ENCODE measurements at places on chromosomes 1 and 21.

DNA sequence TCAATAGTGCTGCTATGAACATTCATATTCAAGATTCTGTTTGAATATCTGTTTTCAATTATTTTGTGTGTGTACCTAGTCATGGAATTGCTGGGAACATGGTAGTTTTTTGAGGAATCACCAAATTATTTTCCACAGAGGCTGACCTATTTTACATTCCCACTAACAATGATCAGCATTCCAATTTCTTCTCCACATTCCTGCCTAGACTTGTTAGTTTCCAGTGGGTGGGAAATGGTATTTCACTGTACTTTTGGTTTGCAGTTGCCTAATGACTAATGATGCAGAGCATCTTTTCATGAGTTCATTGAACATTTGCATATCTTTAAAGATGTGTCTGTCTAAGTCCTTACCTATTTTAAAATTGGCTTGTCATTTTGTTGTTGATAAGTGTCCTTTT, 1182.6 kb upstream of the B3GALT2 start:
- DNase-seq, result no peak

DNA sequence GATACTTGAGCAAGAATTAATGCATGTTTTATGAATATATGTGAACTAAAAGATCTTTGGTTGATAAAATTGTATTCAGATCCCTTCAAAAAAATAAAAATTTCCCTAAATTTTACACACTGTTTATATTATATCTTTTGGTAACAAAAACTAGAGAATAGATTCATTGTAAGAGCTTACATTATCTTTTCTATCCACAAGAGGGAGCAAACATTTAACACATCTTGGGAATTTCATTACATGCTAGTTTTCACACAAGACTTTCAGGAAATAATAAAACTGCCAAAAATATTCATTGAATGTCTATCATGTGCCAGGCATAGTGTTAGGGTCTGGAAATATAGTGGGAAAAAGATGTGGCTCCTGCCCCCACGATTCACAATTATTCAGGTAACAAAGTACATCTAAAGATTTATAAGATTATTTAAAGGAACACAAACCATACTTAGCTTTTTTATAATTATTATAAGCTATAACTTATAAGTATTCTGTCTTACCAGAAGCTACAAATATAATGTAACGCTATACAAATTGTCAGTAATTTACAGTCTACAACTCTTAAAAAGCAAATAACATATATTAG, 30.6 kb downstream of the FAF1 start:
- DNase-seq, result no peak

- no peak for DNase-seq
Observed at GRCh38 chr1:119882132-119883049, 13.9 kb downstream of the ADAM30 start.

- DNase-seq, result no peak
Observed at GRCh38 chr1:21781815-21782348, 1.1 kb downstream of the USP48 start.

DNA sequence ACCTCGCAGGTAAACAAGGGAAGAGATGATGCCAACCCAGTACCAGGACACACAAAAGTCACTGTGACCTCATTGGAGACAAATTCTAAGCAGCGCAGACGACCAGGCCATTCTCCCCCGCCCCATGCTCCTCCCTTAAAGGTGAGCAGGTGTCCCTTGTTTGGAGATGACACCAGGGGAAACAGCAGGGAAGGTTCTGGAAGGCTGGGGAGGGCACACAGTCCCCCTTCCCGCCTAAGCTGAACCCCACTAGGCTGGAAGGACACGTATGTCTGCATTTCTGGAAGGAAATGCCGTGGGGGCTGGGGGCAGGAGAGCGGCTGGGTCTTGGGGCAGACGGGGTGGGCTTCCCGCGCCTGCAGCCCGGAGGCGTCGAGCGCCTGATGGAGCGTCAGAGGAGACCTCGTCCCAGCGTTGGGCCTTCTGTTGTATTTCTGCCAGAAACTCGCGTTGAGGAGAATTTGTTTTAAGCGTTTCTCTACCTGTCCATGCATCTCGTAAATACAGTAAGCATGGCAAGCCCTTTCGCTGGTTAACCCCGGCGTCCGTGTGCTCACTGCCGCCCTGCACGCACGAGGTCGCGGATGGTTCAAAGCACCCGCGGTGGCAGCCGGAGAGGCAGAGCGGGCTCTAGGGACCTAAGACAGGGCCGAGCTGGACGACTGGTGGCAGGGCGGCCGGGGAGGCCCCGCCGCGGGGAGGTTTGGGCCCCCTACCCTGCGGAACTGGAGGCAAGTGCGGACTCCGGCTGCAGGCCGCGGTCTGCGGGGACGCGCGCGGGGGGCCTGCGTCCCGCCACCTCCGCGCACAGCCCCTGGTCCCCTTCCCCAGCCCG, 1.2 kb upstream of the LHX4 start:
- peak; percentile 46 for DNase-seq

- DNase-seq, result peak; percentile 26
Observed at GRCh38 chr1:234851450-234852438, 241.8 kb upstream of the IRF2BP2 start.

DNA sequence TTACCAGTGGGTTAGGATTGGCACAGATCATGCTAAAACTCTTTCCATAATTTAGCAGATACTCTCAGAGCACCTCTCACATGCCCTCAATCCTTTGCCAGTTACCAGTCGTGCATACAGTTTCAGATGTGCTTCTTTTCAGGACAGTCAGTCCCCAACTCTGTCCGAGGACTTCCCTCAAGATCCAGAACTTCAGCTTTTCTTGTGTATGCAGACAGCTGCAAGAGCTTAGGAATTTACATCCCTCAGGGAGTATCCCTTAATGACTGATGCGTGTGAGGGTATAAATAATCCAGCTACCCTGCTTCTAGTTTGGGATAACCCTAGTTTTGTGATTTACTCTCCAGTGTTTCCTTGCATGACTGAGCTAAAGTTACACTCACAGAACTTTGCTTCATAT, 393.0 kb upstream of the PLXNA2 start:
- no peak for DNase-seq

GRCh38 chr1:49111931-49112330, 335.2 kb upstream of the BEND5 start:
- no peak for DNase-seq

DNA sequence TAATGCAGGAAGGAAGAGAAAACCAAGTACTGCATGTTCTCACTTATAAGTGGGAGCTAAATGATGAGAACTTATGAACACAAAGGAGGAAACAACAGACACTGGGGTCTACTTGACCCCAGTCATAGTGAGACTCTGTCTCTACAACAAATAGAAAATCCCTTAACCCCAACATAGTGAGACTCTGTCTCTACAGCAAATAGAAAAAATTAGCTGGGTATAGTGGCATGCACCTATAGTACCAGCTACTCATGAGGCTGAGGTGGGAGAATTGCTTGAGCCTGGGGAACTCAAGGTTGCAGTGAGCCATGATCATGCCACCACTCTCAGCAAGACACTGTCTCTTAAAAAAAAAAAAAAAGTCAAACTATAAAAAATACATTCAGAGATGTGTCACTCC, 42.7 kb downstream of the GIPC2 start:
- DNase-seq, result no peak

- no peak for DNase-seq
Observed at GRCh38 chr1:232278925-232279324, 351.0 kb downstream of the SIPA1L2 start.

GRCh38 chr21:25328736-25329135, 278.5 kb downstream of the MRPL39 start:
- no peak for DNase-seq

DNA sequence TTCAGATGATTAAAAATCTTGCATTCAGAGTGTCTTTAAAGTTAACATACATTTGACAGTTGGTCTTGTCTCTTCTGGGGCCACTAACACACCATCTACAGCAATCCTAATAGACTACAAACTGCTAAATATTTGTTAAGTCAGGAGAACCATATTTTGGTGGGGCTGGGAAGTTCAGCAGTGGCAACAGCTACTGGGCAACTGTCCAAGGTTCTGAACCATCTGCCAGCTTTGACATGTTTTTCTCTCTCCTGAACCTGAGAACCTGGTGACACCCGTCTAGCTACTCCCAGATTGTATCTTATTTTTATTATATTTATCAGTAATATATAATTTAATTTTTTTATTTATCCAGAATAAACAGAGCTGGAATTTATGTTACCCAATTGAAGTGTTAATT, 199.0 kb upstream of the DPYD start:
- no peak for DNase-seq

- DNase-seq, result no peak
Observed at GRCh38 chr1:31421371-31422040, 8.5 kb downstream of the SERINC2 start.

DNA sequence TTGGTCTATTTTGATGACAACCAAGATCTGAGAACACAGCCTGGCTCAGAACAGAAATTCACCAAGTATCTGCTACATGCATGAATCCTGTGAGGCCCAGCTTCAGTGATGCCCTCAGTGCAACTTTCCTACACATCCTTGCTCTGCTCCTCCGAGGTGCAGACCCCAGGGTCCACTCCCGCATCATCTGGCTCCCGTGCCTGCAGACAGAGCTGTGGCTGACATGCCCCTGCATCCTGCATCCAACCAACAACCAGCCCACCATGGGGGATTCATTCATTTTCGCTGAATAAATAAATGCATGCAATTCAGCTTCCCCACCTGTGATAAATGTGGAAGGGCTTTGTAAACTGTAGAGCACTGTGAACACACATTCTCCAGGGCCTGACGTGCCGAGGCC, 112.3 kb downstream of the GLIS1 start:
- DNase-seq, result no peak

GRCh38 chr1:71986160-71986559, 296.2 kb downstream of the NEGR1 start:
- DNase-seq, result no peak

GRCh38 chr1:218699421-218699820, 354.3 kb downstream of the TGFB2 start:
- DNase-seq, result no peak

DNA sequence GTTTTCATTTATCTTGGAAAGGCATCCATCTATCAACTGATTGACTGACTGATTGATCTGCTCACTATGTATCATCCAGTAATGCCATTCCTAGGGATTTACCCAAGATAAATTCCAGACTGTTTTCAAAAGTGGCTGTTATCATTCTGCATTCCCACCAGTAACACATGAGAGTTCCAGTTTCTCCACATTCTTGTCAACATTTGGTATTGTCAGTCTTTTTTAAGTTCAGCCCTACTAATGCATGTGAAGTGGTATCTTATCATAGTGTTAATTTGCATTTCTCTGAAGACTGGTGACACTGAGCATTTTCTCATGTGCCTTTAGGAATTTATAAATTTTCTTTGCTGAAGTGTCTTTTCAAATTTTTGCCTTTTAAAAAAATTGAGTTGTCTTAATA, 99.6 kb downstream of the SIM2 start:
- DNase-seq, result no peak

DNA sequence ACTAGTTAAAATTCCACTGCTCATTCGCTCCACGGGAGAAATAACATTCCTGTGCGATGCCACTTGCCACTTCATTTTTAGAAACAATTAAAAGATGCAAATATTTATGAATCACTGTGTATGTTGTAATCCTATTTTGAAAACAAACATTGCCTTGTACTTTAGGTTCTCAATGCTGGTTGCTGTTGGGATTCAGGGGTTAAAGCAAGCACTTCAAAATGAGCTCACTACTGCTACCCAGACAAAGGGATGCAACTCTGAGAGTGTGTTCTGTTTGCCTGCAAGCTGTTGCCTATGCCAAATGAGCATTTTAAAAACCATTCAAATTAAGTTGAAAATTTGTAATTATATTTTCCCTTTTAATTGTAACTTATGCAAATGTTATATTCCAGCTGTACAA, 87.5 kb downstream of the RWDD3 start:
- no peak for DNase-seq

- no peak for DNase-seq
Observed at GRCh38 chr1:56345831-56346230, 233.5 kb downstream of the PLPP3 start.

- no peak for DNase-seq
Observed at GRCh38 chr1:167270349-167271092, 49.8 kb downstream of the POU2F1 start.

DNA sequence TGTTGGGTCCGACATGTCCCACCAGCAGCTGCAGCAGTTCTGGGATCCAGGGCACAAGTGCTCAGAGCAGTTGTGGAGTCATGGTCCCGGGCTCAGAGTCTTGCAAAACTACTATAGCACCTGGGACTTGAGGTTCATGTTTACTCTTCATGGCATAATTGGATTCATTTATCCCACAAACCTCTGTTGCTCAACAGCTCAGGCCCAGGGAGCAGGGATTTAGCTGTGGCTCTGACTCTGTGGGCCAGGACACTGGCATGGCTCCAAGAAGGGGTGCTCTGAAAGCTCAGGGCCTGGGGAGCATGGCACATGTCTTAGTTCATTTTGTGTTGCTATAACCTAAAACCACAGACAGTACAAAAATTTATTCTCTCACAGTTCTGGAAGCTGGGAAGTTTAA, 626.7 kb upstream of the ADGRL2 start:
- DNase-seq, result no peak

DNA sequence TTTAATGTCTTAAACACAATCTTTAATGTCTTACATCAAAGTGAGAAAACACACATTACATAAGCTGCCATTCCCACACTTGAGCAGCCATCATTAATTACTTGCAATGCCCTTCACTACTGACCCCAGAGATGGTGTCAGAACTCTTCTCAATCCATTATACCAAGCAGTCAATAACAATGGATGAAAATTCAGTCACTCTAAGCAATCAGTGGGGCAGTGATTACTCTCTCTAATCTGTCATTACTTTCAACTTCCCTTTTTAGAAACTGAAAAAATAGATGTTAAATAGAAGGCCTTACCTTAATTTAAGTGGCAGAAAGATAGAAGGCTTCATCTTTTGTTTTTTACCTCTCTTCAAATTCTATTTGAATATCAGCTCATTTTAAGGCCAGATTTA, 9.7 kb upstream of the FRRS1 start:
- no peak for DNase-seq

GRCh38 chr1:219940707-219941106, 12.3 kb upstream of the SLC30A10 start:
- DNase-seq, result no peak

DNA sequence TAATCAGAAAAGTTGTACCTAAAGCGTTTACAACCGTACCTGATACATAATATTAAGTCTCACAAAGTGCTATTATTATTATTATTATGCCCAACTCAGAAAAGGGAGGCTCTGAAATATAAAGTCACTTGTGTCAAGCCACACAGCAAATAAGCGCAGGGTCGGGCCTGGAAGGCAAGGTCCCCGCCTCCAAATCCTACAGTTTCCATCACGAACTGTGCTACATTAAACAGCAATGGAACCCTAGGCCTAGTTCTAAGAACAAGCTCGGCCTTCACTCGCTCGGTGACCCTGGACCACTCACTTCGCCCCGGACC, 549 bp downstream of the PARS2 start:
- DNase-seq, result no peak

GRCh38 chr1:119253366-119253765, 112.9 kb upstream of the WARS2 start:
- DNase-seq, result no peak
